ENCODE measurements at places on chromosomes 16 and 17.

GRCh38 chr16:27595993-27596392, 46.0 kb downstream of the KATNIP start:
- DNase-seq = no peak

GRCh38 chr17:48484256-48484655, 46.6 kb downstream of the HOXB1 start:
- DNase-seq = no peak

DNA sequence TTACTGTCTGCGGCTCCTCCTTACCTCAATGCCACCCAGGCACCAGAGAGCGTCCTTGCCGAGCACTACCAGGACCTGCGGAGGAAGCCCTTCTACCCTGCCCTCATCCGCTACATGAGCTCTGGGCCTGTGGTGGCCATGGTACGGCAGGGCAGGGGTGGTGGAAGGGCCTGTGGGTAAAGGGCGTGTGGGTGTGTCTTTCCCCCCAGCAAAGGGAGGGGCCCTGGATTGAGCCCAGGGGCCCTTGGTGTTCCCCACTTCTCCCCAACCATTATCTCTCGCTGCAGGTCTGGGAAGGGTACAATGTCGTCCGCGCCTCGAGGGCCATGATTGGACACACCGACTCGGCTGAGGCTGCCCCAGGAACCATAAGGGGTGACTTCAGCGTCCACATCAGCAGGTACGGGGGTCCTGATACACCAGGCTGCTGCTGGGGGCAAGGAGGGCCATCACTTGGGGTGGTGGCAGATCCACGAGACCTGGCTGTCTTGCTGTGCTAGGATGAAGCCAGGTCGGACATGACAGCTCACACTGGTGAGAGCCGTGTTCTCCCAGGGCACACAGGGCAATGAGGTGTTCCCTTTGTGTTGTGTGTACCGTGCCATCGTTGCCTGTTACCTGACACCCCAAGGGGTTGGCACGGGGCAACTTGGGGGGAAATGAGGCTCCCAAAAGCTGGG, 2.2 kb upstream of the DECR2 start:
- no peak for DNase-seq

- no peak for DNase-seq
Measured at GRCh38 chr16:85628645-85629044, 15.5 kb downstream of the GSE1 start.

DNA sequence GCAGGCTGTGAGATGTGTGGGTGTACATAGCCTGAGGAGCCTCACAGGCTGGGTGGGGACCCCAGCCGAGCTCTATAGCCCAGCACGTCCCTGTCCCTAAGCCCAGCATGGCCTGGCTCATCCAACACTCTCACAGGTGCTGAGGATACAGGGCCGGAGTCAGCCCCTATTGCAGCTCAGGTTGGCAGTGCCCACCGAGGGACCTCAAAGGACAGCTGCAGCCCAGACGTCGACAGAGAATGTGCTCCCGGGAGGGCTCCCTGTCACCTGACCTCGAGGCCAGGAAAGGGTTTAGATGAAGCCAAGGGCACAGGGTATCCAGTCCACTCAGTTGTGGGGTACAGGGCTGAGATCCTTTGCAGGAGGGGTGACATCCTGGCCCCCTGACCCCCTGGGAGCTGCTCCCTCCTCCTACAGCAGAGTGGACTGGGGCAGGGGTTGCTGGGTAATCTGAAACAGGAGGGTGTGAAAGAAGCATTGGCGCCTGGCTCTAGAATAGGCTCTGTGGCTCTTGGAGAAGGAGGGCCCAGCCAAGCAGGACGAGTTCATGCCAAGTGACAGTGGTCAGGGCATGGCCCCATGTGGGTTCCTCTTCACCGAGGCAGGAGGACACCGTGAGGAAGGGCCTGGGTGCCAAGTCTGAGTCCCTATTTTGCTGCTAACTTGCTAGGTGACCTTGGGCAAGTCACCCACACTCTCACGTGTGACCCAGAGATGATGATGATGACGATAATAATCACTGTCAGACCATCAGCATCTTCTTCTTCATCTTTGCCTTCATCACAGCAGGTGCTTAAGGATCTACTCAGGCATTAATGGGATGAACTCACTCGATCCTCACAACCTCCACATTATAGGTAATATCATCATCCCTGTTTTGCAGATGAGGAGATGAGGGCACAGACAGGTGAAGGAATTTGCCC, 68.0 kb downstream of the RMI2 start:
- no peak for DNase-seq

DNA sequence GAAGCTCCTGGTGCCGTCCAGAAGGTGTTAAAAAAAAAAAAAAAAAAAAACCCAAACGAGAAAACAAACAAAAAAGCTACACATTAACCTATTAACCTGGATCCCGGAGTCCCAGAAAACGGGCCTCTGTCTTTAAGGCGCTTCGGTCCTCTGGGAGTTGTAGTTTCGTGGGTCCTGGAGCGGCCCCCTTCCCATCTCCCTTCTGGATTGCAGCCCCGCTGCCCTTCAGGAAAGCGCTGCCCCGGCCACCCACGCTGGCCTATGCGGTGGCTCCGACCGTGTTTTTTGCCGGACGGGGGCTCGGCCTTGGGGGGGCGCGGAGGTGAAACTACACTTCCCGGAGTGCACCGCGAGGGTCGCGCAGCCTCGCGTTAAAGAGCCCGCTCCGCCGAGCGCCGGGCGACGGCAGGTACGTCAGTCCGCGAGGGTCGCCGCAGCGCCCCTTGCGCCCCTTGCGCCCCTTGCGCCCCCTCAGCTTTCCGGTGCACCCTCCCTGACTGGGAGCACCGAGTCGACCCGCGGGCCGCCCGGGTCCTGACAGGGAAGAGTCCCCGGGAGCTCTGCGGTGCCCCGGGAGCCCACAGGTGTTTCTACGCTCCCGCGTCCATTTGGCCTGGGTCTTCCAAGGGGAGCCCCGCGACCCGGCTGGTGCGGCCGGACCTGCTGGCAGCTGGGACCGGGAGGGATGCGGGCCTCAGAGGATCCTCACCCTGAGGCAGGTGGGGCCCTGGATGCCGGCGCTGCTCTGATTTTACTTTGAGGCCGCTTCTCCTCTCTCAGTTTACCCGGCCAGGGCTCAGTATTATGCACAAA, at the start of gene FCSK:
TSS of gene FCSK (plus strand) at position 374 of the 813 bp plus-strand sequence. CDS start 8,596 bp downstream, outside the sequence.
- peak; percentile 78 for DNase-seq

DNA sequence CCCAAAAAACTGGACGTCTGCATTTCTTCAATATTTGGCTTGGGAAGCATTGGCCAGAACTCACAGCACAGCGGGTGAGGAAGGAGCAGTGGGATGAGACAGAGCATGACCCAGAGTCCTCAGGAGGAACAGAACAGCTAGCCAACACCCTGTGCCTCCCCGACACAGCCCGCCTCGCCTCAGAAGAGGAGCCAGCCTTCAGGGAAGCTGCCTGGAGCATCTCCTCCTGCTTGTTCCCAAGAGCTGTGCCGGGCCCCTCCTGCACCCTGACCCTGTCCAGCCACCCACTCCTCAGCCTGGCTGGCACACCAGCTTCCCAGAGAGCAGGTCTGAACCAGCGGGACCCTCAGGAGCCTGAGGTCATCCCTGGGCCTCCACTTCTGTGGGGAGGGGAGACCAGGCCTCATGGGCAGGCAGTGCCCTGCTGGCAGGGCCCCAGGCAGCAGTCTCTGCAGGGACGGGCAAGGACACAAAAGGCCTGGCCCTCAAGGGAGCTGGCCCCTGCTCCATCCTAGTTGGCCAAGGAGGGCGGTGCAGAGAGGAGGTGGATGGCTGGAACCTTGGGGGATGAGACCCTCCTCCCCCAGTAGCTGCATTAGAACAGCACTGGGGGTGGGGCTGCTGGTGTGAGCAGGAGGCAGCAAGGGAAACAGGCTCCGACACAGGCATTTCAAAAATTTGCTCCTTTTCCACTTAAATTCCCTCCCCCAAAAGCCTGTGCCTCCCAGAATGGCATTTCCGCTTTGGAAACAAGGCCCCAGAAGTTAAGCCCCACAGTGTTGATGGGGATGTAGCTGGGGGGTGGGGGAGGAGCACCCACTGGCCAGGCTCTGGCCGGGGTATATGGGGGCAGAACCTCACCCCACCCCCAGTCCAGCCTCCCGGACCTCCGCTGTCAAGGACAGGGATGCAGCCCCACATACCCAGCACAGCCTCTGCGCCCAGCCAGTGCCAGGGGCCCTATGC, 1.8 kb upstream of the BCAR1 start:
- DNase-seq = no peak

GRCh38 chr17:46925185-46925868, 2.4 kb downstream of the GOSR2 start:
- no peak for DNase-seq

- DNase-seq = no peak
Measured at GRCh38 chr17:13931111-13931526, 138.2 kb upstream of the COX10 start.

Measured in activated B cell treated with CpG ODN at 0.5 μM for 24 hours (primary cell).